ENCODE measurements at places on chromosomes 6 and 20.
A peak's percentile ranks its signal among the peaks of the same experiment; 100 is the strongest.

- DNase-seq = no peak
These were observed 289.9 kb downstream of the KIF16B start for GRCh38 chr20:16283307-16283706.

DNA sequence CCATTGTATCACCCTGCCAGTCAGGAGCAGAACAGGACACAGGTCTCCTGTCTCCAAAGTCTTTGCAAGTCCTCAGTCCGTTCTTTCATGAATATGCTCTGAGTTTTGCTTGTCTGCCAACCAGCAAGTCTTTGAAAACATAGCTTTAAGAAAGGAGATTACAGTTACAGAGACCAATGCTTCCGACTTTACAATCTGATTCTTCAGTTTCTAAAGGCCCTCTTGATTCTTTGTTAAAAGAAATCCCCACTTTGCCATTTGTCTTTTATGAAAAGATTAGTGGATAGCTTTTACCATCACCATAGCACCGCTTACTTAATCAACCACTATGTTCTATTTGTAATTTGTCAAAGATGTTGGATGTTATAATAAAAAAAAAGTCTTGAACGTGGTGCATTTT, 562.8 kb upstream of the BTBD3 start:
- DNase-seq = no peak

- DNase-seq = no peak
These were observed 54.9 kb upstream of the CD93 start for GRCh38 chr20:23140991-23141390.

DNA sequence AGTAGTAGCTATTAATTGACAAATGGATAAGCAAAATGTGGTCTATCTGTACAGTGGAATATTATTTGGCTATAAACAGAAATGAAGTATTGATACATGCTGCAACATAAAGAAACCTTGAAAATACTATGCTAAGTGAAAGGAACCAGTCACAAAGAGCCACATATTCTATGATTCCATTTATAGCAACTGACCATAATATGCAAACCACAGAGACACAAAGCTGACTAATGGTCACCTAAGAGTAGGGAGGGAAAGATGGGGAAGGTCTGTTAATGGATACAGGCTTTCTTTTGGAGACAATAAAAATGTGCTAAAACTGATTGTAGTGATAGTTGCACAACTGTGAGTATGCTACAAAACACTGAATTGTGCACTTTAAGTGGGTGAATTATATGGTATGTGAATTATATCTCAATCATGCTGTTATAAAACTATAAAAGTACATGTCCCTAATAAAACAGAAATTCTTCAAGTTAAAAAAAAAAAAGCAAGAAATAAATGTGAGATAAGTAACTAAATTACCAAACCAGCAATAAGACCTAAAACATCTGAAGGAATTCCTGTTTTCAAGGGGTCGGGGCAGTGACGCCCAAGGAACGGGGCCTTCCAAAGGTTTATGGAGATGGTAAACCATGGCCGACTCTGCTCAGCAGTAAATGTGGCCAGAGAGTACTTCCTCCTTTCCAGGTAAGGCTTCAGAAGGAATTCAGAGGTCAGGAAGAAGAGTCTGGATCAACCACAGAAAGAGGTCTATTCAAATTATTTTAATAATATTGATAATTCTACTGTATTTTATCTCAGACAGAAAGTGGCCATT, 75.4 kb downstream of the ARHGAP18 start:
- no peak for DNase-seq

DNA sequence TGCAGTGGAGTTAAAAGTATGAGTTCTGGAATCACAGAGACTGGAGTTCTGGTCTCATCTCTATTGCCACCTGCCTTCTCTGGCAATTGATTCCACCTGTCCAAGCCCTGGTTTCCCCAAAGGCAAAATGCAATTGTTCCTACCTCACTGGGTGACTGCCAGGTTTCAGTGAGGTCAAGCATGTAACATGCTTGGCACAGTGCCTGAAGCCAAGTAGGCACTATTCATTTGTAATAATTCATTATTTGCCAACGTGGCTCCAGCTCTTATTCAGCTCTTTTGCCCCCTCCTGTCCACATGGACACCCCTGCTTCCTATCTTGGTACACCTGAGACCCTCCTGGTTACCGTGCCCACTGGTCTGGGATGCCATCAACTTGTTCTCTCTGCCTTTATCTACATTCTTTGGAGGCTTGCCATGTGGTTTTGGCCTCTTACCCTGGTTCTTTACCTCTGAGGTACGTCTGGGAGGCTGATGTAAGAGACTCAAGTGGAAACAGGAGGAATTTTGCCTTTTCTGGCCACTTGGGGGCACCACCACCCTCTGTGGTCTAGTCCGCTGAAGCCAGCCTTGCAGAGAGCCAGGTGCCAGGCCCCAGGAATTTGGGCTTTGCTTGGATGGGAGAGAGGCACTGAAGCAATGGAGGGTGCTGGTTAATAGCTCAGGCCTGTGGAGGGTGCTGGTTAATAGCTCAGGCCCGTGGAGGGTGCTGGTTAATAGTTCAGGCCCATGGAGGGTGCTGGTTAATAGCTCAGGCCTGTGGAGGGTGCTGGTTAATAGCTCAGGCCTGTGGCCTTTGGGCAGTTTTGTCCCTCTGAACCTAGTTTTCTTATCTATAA, 1.7 kb downstream of the KCNK15 start:
- peak; percentile 61 for DNase-seq

DNA sequence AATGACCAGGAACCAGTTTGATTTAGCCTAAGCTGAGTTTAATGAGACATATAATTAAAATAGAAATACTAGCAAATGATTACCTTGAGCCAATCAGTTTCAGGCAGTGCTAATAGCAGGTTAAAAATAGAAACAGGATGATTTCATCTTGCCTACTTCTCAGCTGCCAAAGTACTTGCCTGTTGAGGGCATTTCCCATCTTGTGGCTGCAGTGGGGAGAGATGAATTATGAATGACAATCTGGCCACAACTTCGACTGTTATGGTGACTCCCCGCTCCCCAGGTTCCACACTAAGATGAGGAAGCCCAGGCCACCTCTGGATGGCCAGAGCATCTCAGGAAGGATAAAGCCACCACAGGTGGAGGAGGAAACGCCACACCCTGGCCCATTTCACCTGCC, 31.3 kb downstream of the MBOAT1 start:
- DNase-seq = no peak

- no peak for DNase-seq
These were observed 141.9 kb upstream of the ENPP5 start for GRCh38 chr6:46312654-46313053.

- DNase-seq = peak; percentile 91
These were observed 84.9 kb upstream of the ASF1A start for GRCh38 chr6:118808793-118809638.

GRCh38 chr6:39225543-39225942, 3.7 kb downstream of the KCNK5 start:
- no peak for DNase-seq

DNA sequence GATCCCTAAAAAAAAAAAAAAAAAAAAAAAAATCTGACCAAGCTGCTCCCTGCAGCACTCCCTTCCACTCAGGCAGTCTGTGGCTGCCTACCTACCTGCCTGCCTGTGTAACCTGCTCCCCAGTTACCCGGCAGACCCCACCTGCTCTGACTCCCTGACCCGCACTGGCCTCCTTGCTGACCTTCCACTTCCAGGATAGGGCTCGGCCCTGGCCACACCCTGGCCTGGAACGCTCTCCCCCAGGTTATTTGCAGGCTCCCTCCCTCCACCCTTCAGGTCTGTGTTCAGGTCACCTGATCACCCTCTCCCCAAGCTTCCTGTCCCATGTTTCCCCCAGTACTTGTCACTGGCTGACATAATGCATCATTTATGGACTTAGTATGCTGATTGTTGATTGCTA, 134.3 kb downstream of the SLC23A2 start:
- no peak for DNase-seq

GRCh38 chr6:146211646-146212045, 182.8 kb downstream of the GRM1 start:
- no peak for DNase-seq

- DNase-seq = peak; percentile 55
These were observed 1.7 kb upstream of the SLC12A5 start for GRCh38 chr20:46027245-46027853.

DNA sequence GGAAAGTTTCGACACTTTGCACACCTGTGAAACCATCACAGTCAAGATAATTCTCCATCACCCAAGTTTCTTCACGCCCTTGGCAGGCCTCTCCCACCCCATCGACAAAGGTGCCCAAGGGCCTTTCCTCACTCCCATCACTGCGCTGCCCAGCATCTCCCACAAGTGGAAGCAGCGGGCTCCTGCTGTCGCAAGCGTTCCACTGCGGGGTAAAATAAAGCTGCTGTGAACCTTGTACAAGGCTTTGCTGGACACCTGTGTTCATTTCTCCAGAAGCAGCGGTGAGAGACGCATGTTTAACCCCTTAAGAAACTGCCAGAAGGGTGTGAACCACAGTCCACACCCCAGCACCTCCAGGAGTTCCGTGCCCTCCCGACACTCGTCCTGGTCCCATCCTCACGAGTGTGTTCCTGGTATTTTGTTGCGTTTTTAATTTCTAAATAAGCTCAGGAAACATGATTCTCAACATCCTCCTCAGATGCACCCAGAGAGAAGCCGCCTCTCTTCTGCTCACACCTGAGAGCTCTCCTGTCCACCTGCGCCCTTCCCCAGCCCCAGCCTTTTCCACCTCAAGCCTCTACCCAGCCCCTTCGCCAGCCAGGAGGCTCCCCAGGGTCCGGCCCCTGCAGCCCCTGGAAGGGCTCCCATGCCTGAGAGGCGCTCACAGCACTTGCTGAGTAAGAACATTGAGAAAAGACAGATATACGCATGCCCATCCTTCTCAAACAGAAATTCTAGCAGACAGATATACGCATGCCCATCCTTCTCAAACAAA, 97.5 kb downstream of the TAF4 start:
- DNase-seq = no peak

All from Kasumi-1 (cell line).